ENCODE measurements at places on chromosomes 3 and 15. TPM values are rescaled to one million over a fixed set of nuclear protein-coding genes. Genes with fewer than 3 reads are reported as not detected.

CYP1A2 gene
- not detected for total RNA-seq

TTC14 gene
- 37.2 TPM for total RNA-seq

PIF1 gene
- 14.7 TPM for total RNA-seq

CRELD1 gene
- total RNA-seq: 14.0 TPM

MUC20 gene
- total RNA-seq: 0.96 TPM

WDR49 gene
- 0.74 TPM for total RNA-seq

FANCD2OS gene
- total RNA-seq: not detected

TRH gene
- total RNA-seq: not detected

CMTM8 gene
- total RNA-seq: 3.3 TPM

SLC51B gene
- total RNA-seq: not detected

ATP13A4 gene
- total RNA-seq: 1.3 TPM

B3GNT5 gene
- total RNA-seq: 10.0 TPM

MUC13 gene
- not detected for total RNA-seq

TEX9 gene
- total RNA-seq: 1.8 TPM

SLC12A1 gene
- total RNA-seq: not detected

SI gene
- not detected for total RNA-seq

DNA sequence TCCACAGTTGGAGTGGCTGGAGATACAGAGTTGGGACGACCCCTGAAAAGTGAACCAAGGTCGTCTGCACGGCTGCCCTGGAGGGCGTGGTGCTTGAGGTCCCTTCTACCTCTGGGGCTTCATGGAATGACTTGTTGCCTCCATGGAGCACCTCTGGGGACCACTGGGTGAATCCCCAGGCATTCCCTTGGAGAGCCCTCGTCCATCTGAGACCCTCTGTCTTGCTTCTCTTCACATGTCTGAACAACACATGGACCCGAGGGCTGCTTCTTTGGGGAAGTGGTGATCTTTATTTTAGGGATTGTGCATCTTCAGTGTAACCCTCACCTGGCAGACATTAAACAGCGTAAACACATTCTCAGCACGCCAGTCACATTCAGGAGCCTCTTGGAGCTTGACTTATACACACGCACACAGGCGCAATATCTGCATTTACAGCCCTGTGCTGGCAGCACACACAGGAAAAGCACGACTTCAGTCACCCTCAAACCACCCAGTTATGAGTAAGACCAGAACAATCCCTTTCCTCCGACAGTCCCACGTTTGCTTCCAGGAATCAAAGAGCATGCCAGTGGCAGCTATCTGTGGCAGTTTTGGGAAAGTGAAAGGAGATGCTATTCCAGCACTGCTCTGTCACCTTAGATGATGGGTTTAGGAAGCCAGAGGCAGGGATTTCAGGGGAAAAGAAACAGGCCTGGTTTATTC, 12.6 kb downstream of the FAM107A start:
- no peak overlapping the region for H3K27ac ChIP-seq
- H3K4me1 ChIP-seq: no peaks in the 10 kb centered on the region
- H3K4me3 ChIP-seq: no peak overlapping the region
- no peaks in the 10 kb centered on the region for H3K36me3 ChIP-seq

DNA sequence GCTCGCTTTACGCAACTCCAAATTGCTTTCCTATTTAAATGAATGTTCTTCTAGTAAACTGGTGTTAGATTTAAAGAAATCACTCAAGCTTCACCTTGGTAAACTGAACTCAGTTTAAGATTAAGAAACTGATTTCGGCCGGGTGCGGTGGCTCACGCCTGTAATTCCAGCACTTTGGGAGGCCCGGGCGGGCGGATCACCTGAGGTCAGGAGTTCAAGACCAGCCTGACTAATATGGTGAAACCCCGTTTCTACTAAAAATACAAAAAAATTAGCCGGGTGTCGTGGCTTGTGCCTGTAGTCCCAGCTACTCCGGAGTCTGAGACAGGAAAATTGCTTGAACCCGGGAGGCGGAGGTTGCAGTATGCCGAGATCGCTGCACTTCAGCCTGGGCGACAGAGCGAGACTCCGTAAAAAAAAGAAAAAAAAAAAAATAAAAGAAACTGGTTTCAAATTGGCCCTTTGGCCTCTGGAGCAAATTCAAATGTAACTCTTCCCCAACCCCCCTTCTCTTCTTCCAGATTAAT, 1.7 kb downstream of the SKIL start:
- peaks cover 20% of the 10 kb centered on the region for H3K4me1 ChIP-seq
- no peak overlapping the region for H3K27ac ChIP-seq
- no peaks in the 10 kb centered on the region for H3K36me3 ChIP-seq
- H3K4me3 ChIP-seq: no peak overlapping the region

- H3K27ac ChIP-seq: no peak overlapping the region
- no peaks in the 10 kb centered on the region for H3K27me3 ChIP-seq
- no peak overlapping the region for H3K4me3 ChIP-seq
Observed at GRCh38 chr15:68025835-68026424, 28.2 kb upstream of the PIAS1 start.

- DNase-seq: no peak
- H3K27ac ChIP-seq: no peak overlapping the region
- H3K4me1 ChIP-seq: no peaks in the 10 kb centered on the region
Observed at GRCh38 chr15:60614028-60614427, 135.1 kb upstream of the ICE2 start.

DNA sequence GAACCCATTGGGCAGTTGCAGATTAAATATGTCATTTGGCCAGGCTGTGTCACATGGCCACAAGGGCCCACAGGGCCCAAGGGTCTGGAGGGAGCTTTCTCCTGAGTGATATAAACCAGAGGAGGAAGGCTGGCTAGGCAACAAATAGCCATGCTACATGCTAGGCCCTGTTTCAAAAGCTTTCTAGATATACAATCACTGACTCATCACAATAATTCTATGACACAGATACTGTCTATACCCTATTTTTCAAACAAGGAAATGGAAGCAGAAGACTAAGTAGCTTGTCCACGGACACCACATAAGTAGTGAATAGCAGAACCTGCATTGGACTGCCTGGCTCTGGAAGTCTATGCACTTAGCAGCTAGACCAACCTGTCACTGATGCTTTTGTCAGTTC, 625.4 kb downstream of the NTRK3 start:
- no peaks in the 10 kb centered on the region for H3K36me3 ChIP-seq
- H3K27me3 ChIP-seq: no peaks in the 10 kb centered on the region
- no peak overlapping the region for H3K27ac ChIP-seq
- H3K4me1 ChIP-seq: no peaks in the 10 kb centered on the region

GRCh38 chr15:89206908-89207331, 14.5 kb downstream of the RLBP1 start:
- peak; percentile 47 for DNase-seq
- no peaks in the 10 kb centered on the region for H3K27me3 ChIP-seq
- H3K4me1 ChIP-seq: no peaks in the 10 kb centered on the region
- no peak overlapping the region for H3K27ac ChIP-seq
- no peak overlapping the region for H3K4me3 ChIP-seq
- H3K36me3 ChIP-seq: no peaks in the 10 kb centered on the region

- no peaks in the 10 kb centered on the region for H3K27me3 ChIP-seq
- H3K4me3 ChIP-seq: peak overlapping the region; percentile 35
- peak; percentile 23 for DNase-seq
- no peaks in the 10 kb centered on the region for H3K36me3 ChIP-seq
- no peak overlapping the region for H3K27ac ChIP-seq
- peaks cover 48% of the 10 kb centered on the region for H3K4me1 ChIP-seq
Observed at GRCh38 chr3:112496366-112497067, 2.8 kb downstream of the BTLA start.

GRCh38 chr3:129023909-129024308, 22.8 kb downstream of the EFCC1 start:
- H3K27ac ChIP-seq: no peak overlapping the region
- H3K4me3 ChIP-seq: no peak overlapping the region
- H3K36me3 ChIP-seq: no peaks in the 10 kb centered on the region
- no peaks in the 10 kb centered on the region for H3K27me3 ChIP-seq
- H3K4me1 ChIP-seq: peaks cover 16% of the 10 kb centered on the region

GRCh38 chr3:5144316-5144994, 22.4 kb downstream of the ARL8B start:
- no peaks in the 10 kb centered on the region for H3K36me3 ChIP-seq
- H3K27ac ChIP-seq: no peak overlapping the region
- H3K4me1 ChIP-seq: peaks cover 23% of the 10 kb centered on the region
- no peaks in the 10 kb centered on the region for H3K27me3 ChIP-seq
- no peak overlapping the region for H3K4me3 ChIP-seq
- no peak for DNase-seq

- peak; percentile 60 for DNase-seq
- no peak overlapping the region for H3K4me3 ChIP-seq
- no peaks in the 10 kb centered on the region for H3K27me3 ChIP-seq
- H3K27ac ChIP-seq: no peak overlapping the region
- peaks cover 15% of the 10 kb centered on the region for H3K4me1 ChIP-seq
Observed at GRCh38 chr3:149273096-149273751, 51.6 kb upstream of the CP start.

GRCh38 chr3:185661772-185662171, 75.7 kb downstream of the SENP2 start:
- no peak overlapping the region for H3K4me3 ChIP-seq
- no peak for DNase-seq
- no peak overlapping the region for H3K27ac ChIP-seq

- no peak overlapping the region for H3K27ac ChIP-seq
- H3K4me3 ChIP-seq: no peak overlapping the region
- DNase-seq: no peak
- no peaks in the 10 kb centered on the region for H3K27me3 ChIP-seq
- H3K36me3 ChIP-seq: no peaks in the 10 kb centered on the region
Observed at GRCh38 chr3:88188436-88188835, 38.7 kb downstream of the C3orf38 start.

GRCh38 chr3:194205675-194206133, 69.8 kb downstream of the HES1 start:
- DNase-seq: no peak
- H3K4me1 ChIP-seq: peaks cover 5% of the 10 kb centered on the region
- H3K36me3 ChIP-seq: no peaks in the 10 kb centered on the region
- H3K4me3 ChIP-seq: no peak overlapping the region

DNA sequence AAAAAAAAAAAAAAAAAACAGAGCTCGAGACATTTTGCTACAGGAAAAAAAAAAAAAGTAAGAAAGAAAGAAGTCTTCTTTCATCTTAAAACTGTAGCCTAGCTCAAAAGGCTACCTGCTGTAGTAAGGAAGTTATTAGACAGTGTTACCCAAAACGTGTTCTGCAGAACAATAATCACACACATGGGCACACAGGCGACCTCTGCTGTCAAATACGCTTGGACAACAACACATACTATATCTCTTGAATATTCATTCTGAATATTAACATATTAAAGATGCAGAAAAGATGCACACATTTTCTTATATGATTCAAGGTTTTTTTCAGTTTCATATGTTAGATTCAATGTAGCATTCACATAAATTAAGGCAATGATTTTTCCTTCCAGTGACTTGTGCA, 215.8 kb downstream of the ROBO1 start:
- no peak for DNase-seq
- H3K4me1 ChIP-seq: no peaks in the 10 kb centered on the region
- H3K36me3 ChIP-seq: no peaks in the 10 kb centered on the region
- no peak overlapping the region for H3K27ac ChIP-seq
- H3K27me3 ChIP-seq: no peaks in the 10 kb centered on the region
- no peak overlapping the region for H3K4me3 ChIP-seq

GRCh38 chr3:112604536-112604935, 36.4 kb downstream of the CCDC80 start:
- H3K4me1 ChIP-seq: no peaks in the 10 kb centered on the region
- H3K36me3 ChIP-seq: no peaks in the 10 kb centered on the region
- DNase-seq: no peak

GRCh38 chr15:29638781-29639180, 183.5 kb downstream of the TJP1 start:
- DNase-seq: no peak
- no peaks in the 10 kb centered on the region for H3K27me3 ChIP-seq
- H3K27ac ChIP-seq: no peak overlapping the region
- H3K36me3 ChIP-seq: no peaks in the 10 kb centered on the region
- no peak overlapping the region for H3K4me3 ChIP-seq

DNA sequence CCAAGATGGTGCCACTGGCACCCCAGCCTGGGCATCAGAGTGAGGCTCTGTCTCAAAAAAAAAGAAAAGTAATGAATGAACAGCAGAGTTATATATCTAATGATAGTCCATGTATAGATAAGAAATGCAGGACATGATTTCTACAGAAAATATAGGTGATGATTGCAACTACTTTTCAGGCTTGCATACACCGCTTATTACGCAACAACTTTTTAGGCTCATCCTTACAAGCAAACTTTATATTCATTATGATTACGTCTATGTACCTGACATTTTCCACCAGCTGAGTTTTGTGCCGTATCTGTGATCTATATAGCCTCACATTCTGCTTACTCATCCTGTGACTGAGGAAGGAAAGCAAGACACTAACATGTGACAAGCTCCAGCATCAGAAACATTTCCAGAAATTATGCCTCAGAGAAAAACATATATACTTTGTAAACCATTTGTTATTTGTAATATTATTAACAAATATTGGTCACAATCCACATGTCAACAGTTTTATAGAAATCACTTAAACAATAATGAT, 906.3 kb downstream of the ZPLD1 start:
- H3K4me3 ChIP-seq: no peak overlapping the region
- no peak overlapping the region for H3K27ac ChIP-seq
- H3K4me1 ChIP-seq: no peaks in the 10 kb centered on the region
- no peaks in the 10 kb centered on the region for H3K27me3 ChIP-seq

- no peak overlapping the region for H3K27ac ChIP-seq
- H3K4me1 ChIP-seq: peaks cover 21% of the 10 kb centered on the region
- no peaks in the 10 kb centered on the region for H3K36me3 ChIP-seq
- no peaks in the 10 kb centered on the region for H3K27me3 ChIP-seq
- no peak for DNase-seq
Observed at GRCh38 chr3:196121066-196121465, 39.2 kb upstream of the TFRC start.

GRCh38 chr3:193996221-193996620, 139.7 kb upstream of the HES1 start:
- no peak overlapping the region for H3K27ac ChIP-seq
- H3K4me3 ChIP-seq: no peak overlapping the region

DNA sequence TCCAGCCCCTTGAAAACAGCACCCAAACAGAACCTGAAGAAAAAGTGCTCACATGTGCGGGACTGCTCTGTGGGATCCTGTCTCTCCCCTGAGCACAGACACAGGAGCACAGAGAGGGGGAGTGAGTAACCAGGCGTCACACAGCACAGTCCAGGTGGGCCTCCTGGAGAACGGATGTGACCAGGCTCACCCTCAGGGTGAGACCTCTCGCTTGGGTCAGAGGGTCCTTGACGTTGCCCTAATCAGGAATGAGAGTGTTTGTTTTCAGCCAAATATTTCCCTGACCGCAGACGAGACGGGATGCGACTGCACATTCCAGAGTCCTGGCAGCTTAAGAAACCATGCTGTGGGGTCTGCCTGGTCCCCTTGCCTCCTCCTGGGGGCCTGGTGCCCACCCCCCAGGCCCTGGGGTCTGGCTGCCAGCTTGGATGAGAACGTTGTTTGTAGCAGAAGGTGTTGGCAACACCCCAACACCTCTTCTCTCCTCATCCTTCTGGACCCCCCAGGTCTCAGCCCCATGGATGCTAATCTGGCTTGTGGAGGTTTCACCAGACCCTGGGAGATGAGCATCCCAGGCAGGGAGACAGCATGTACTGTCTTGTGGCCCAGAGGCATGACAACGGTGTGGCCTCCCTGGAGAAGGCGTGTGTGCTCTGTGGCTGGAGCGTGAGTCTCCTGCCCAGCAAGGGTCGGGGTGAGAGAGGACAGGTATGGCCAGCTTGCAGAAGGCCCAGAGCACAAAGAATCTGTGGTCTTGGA, 42.1 kb upstream of the SLC6A6 start:
- H3K36me3 ChIP-seq: no peaks in the 10 kb centered on the region
- DNase-seq: no peak
- H3K27ac ChIP-seq: no peak overlapping the region
- H3K4me3 ChIP-seq: no peak overlapping the region
- no peaks in the 10 kb centered on the region for H3K4me1 ChIP-seq
- no peaks in the 10 kb centered on the region for H3K27me3 ChIP-seq

Data from CD8-positive, alpha-beta memory T cell (primary cell).